ENCODE measurements at places on chromosomes 7 and 10.

DNA sequence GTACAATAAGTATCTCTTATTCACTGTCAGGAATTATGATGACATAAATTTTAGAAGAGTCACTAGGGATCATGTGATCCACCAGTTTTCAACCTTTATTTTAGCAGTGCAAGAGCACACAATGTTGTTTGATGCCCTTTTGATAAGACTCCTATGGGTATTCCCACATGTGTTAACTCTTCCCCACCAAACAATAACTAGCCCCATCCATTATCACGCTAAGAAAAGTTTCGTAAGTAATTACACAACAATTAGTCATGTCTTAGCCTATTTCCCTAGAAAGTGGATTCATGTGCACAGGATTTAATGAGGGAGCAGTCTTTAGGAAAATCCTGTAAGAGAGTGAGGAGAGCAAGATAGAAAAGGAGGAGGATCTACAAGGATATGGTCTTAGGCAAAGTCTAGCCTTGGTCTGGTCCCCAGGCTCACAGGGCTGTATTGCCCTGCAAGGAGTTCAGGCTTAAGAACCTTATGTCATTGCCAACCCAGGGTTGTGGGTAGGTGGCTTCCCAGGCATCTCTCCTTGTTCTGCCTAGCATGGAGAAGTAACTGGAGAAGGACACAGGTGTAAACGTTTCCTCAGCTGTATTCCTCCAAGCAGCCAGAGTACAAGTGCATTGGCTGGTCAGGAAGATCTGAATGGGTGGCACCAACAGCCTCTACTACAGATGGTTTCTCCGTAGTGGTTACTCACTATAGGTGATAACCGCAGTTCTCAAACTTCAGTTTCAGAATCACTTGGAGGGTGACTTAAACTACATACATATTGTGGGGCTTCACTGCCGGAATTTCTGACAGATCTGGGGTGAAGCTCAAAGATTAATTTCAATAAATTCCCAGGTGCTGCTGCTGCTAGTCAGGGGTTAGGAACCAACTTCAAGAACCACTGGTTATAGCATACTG lies 574.5 kb downstream of the SUGCT start:
- no peak for DNase-seq

GRCh38 chr10:11551916-11552602 lies 59.4 kb downstream of the USP6NL start:
- DNase-seq, result no peak

DNA sequence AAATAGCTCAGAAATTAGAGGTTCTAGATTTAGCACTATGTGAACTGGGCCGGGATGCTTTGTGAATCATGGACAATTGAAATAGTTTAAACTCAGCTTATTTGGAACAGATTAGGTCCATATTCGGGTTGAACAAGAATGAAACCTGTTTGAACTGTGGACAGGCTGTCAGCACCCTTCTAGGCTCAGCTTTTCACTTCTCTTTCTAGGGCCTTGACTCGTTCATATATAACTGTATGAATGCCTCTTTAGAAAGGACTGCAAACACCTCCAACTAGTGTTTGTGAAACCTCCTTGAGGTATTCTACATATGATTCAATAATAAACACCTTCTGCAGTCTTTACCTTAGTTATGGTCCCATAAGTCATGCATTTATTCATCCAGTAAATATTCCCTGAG lies 115.6 kb downstream of the REEP3 start:
- no peak for DNase-seq

DNA sequence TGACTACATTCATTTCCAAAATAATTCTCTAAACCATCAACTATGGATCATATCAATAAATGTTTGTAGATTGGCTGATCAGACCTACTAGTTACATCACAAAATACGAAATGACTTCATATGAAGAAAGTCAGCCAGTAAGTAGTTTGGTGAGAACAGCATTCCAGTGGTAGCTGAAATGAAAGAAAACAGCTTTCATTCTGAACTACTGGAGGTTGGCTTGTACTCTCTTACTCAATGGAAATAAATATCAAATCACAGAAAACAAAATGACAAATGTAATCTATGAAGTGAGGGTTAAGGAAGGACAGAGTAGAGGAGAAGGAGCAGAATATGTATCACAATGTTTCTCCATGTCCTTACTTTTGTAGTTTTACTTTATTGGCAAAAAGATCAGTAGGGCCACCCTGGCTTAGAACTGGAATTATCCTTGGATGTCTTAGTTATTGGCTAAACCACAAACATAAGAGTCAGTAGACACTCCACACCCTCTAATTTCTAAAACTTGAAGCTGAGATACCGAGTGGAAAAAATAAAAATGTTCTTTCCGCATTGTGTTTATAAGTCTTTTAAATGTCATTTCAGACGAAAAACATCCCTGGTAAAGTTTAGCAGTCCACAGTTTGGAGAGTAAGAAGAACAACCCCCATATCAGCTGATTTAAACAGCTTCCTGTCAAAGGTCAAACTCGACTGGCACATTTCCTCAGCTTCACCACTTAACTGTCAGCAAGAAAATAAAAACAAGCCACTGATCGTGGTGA lies 74.0 kb upstream of the DGKI start:
- DNase-seq, result no peak

DNA sequence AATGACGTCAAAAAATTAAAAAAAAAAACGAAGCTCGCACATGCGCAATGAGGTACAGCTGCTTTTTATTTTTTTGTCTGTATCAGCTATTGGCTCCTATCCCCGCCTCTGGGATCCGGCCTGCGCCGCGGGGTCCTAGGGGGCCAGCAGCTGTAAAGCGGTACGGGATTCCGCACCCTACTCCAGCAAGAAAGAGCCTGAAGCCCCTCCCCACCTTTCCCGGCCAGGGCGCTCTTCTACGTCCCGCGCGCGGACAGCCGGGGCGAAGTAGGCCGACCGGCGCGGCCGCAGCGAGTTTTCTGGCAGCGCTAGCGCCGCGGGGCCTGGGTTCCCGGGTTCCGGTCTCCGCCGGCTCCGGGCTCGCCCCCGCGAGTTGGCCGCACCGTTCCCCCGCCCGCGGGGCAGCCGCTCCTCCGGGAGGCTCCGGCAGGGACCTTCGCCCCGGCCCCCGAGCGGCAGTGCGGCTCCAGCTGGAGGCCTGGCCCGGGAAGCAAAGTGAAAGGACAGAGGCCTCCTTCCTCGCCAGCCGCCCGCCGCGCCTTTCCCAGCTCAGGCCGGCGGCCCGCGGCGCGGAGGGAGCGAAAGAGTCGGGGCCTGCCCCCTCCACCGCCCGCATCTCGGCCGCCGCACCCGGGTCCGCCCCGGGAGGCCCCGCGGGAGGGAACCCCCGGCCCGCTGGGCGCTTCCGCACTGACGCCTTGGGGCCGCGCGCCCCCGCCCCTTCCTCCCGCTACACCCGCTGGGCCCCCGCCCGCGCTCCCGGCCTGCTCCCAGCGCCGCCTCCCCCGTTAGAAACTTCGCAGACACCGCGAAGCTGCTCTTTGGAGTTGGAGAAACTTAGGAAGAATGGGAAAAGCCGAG lies 4.7 kb upstream of the SPAG6 start:
- DNase-seq, result peak; percentile 72

GRCh38 chr7:80649011-80649410 lies 10.6 kb downstream of the CD36 start:
- no peak for DNase-seq

- no peak for DNase-seq
Observed at GRCh38 chr10:92593619-92594588, 974 bp downstream of the KIF11 start.

DNA sequence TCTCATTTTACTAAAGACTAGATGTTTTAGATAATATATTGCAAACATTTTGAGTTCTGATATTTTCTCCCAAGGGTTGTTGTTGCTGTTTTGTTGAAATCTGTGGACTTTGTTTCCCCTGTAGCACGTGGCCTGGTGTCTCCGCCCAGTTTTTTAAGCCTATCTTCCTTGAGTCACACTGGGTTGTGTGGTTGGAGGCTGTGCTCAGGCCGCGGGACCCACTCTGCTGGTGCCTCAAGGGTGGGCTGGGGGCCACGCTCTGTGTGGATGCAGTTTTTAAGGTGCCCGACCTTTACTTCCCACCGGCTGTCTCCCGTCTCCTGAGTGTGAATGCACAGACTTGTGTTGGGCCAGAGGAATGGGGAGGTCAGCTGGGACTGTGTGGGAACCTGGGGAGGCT lies 4.2 kb upstream of the PRAP1 start:
- DNase-seq, result no peak

DNA sequence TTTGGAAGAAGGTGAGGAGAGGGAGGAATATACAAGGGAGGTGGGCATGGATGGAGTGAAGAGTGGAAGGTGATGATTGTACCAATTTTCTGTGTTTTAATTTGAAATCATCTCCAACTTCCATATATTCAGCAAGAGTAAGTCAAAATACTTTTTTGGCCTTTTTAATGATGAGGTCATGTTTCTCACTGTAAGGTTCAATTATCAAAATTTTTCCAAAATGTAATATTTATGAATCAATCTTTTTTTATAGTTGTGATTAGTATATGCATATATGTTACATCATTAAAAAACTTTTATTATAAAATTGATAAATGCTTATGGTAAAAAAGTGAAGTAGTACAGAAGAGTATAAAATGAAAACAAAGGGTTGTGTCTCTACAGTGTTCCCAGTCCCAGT lies 40.7 kb downstream of the PRKAR2B start:
- no peak for DNase-seq

DNA sequence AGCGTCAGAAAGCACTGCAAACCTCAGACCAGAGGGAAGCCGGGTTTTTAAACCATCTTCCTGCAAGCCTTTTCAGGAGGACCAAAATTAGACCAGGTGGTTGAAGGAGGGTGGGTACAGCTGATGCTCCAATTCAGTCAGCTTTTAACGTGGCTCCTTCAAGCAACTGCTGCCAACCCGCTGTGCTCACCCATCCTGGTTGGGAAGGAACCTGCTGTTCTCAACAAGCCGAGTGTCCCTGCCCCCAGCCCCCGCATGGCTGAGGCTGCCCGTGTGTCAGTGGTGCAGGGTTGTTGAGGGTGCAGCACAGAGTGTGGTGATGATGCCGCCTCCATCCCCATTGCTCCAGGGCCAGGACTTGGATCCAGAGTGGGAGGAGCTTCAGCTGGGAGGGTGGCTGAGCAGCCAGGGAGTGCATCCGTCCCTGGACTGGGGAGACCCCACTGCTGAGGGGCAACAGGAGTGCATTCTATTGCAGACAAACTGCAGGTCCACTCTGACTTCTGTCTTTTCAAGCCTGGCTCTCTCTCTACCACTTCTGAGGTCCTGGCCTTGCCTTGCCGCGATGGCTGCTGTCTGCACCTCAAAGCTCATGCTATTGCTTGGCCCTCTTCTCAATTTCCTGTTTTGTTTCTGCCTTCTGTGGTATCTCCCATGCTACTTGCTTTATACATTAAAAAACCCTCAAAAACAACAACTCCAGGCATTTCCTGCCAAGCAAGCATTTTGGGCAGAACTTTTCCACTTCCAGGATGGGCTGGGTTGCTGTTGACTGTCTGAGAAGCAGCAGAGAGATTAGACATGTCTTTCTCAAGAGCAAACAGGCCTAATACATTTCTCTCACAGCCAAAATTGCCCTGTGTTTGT lies 134.7 kb downstream of the DNAJB6 start:
- DNase-seq, result no peak

GRCh38 chr7:69260023-69260422 lies 338.3 kb upstream of the AUTS2 start:
- no peak for DNase-seq

DNA sequence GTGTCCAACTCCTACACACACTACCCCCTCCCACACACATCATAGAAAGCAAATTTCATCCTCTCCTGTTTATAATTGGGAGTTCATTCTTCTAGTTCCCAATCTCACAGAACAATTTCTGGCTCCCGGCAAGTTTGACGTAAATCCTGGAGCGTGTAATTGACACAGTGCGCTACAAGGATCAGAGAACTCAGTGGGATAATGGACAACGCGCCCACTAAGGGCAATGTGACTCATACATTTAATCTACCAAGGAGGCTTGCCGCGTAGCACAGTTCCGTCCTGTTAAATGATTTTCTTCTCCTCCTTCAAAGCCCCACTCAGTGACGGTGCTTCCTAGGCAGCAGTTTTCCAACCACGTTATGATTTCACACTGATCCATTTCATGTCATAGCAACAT lies 277.6 kb downstream of the SFMBT2 start:
- DNase-seq, result no peak

DNA sequence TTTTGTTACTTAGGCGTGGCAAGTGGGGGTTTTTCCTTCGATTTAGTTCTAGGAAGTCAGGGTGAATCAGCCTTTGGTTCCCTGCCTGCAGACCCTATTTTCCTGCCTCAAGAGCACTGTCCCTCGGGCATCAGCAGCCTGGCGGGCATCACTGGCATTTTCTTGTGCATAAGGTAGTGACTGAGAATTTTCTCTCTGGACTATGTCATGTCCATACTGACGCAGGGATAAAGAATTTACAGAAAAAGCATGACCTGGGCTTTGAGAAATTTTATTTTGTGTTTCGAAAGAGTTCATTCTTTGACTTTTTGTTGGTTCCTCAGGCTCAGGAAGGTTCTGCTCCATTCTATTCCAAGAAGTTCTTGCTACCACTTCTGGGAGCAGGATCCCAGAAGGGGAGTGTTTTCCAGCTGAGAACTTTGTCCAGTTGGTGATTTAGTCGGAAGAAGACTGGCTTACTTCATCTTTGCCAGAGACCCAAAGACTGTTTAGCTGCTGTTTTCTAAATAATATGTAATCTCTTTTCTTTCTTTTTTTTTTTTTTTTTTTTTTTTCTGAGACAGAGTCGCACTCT lies 213.9 kb upstream of the SH2B2 start:
- no peak for DNase-seq

GRCh38 chr7:29196191-29196590 lies 1.6 kb downstream of the CHN2 start:
- DNase-seq, result no peak

DNA sequence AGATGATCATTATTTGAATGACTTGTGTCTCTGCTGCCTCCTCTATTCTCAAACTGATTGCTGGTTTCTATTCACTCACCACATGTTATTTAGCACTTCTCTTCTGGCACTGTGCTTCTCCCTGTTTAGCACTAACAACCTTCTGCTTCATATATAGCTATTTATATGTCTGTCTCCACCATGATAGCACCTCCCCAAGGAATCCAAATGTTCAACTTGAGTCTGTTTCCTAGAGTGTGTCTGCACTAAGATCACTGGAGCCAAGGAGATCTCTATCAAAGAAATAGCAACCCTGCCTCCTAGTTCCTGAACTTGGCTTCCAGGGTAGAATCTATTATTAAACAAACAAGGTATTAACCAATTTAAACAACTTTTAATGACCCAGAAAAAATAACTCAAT lies 104.5 kb downstream of the CYP26A1 start:
- DNase-seq, result no peak

- no peak for DNase-seq
Observed at GRCh38 chr10:78196964-78197363, 163.3 kb downstream of the RPS24 start.

DNA sequence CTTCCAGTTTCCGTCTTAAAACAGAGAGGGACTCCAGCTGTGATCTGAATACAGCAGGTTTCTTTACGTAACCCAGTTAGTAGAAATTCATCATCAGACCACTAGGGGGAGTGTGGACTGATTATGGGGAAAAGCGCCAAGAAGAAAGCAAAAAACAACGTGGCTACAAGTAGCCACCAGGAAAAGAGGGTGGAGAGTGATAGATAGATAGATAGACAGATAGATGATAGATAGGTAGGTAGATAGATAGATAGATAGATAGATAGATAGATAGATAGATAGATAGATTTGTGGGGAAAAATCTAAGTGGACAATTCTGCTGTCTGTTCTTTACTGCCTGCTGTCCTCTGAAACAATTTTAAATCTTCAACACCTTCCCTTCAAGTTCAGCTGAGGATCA lies 12.7 kb upstream of the AKR1B10 start:
- peak; percentile 86 for DNase-seq

GRCh38 chr10:58998924-58999713 lies 177.3 kb upstream of the PHYHIPL start:
- DNase-seq, result no peak
